Coronary artery (tissue), 2 donors: ENCODE measurements at places on chromosomes 12 and 14.

DNA sequence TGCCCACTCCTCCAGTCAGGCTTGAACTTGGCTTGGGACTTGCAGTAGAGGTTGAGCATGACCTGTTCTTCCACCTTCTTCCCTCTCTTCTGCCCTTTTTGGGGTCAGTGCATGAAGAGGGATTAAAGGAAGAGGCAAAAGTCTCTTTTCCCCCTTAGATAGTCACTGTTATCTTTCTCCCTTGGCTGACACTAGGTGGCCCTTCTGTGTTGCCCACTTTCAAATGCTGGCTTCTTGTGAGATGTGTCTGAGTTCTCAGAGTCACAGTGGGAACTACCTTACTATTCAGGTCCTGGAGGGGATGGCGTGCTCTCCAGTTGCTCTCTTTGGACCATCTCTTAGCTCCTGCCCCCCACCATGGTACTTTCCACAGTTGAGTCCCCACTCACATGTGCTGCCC, 73.6 kb downstream of the GPR65 start:
- DNase-seq, result no peak

DNA sequence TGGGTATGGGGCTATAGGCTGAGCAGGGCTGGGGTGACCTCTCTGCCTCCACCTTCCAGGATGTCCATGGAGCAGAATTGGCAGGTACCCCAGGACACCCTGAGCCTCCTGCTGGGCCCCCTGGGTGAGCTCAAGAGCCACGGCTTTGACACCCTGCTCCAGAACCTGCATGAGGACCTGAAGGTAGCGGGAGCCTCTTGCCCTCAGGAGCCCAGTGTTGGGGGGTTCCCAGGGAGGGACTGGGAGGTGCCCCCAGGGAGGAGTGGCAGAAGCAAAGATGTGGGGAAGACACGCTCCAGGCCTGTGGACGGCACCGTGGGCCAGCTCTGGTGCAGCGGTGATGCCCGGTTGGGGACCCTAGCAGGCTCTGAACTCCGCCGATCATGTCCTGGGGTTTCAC, 8.3 kb downstream of the TNFAIP2 start:
- DNase-seq, result no peak

DNA sequence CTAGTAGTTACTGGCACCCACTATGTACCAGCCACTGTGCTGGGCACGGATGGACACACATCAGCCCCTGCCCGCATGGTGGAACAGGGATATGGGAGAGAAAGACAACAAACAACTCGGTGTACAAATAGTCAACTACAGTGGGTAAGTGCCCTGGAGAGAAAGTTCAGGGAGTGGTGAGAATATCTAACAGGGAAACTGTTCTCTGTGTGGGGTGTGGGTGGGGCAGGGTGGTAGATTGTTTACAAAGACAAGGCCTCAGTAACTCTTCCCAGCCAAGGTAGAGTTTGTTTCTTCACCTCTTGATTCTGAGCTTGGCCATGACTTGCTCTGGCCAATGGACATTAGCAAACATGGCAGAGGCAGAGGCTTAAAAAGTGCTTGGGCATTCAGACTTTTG, 12.9 kb upstream of the CLMN start:
- peak; percentile 21 for DNase-seq

DNA sequence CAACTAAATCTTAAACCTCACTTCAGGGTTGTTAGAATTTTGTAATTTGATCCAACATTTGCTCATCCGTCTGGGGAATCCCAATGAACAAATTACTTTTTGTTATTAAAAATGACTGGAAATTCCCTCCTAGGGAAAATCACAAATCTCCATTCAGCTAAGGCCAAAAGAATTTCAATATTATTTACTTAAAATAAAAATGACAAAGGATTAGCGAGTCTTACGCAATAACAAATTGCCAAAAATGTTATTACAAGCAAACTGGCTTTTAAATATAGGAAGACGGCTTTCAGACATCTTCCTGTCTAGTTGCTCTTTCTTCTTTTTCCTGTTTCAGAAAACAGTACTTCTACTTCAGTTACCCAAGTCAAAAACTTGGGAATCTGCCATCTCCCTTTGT, 92.4 kb upstream of the TSPAN8 start:
- no peak for DNase-seq

DNA sequence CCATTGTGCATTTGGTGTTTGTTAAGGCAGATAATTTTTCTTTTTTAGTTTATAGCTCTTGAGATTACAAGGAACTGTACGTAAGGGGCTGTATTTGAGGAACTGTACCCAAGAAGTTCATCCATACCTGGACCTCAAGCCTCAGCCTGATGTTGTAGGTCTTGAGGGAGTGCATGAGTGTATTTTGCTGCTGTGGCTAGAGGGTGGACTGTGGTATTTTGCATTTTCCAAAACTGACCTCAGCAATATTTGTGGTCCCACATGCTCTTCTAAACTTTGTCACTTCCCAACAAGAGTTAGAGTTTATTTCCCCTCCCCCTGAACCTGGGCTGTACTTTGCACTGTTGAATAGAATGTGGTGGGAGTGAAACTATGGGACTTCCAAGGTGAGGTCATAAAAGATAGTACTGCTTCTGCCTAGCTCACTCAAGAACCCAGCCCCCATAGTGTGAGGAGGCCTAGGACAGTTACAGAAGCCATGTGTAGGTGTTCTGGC, 42.2 kb upstream of the FBXO33 start:
- DNase-seq, result no peak

GRCh38 chr14:98437113-98437512, 834.9 kb downstream of the BCL11B start:
- no peak for DNase-seq

DNA sequence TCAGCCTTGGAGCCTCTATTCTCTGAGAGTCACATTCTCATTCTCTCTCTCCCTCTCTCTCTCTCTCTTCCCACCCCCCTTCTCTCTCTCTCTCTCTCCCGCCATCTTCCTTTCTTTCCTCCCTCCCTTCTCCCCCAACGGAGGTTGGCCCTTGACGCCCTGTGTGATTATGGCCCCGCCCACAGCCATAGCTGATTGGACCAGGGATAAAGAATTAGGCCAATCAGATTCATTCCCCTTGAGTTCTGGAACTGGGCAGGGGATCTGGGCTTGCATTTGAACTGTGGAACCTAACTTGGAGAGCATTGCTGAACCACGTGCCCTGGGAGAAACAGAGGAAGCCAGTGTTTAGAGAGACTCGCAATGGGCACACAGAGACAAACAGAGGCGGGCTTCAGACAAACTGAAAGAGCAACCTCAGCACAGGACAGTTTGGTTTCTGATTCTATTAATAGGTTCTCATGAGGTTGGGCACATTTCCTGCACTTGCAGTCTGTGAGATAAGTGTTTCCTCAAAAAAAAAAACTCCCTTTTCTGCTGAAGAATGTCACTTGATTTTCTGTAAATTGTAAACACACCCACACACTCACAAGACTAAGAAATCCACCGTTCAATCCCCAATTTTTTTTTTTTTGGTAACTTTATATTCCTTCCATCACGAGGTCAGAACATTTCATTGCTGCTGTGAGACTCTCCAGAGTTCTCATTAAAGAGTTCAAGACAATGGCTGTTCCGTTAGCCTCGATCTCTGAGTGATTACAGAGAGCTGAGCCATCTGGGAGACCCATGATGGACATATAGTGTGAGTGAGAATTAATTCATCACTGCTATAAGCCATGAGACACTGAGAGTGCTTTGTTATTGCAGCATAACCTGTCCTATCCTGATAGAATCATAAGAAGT, 3.5 kb upstream of the P2RX7 start:
- peak; percentile 86 for DNase-seq

DNA sequence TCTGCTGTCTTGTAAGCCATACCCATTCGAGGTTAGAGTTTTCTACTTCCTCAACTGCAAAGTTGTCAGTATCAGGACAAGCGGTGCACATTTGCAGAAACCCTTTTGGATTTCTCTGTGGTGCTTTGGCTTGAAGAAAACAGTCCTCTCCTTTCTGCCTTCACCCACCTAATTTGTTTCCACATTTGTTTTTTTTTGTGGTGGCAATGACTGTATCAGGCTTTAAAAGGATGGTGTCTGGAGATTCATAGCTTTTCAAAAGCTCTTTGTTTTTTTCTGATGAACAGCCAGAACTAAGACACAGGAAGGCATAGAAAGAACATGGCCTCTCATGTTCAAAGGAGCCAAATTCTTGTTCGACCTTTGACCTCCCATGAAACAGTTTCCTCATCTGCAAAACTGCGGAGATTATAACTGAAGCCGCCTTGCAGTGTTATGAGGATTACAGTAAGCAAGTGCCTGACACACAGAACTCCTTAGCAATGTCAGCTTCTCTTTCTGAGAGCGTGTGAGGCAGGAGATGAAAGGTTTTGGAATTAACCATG, 270.6 kb upstream of the TBX3 start:
- DNase-seq, result no peak

- peak; percentile 74 for DNase-seq
These were observed 675 bp downstream of the NEDD8 start for GRCh38 chr14:24231263-24232120.

DNA sequence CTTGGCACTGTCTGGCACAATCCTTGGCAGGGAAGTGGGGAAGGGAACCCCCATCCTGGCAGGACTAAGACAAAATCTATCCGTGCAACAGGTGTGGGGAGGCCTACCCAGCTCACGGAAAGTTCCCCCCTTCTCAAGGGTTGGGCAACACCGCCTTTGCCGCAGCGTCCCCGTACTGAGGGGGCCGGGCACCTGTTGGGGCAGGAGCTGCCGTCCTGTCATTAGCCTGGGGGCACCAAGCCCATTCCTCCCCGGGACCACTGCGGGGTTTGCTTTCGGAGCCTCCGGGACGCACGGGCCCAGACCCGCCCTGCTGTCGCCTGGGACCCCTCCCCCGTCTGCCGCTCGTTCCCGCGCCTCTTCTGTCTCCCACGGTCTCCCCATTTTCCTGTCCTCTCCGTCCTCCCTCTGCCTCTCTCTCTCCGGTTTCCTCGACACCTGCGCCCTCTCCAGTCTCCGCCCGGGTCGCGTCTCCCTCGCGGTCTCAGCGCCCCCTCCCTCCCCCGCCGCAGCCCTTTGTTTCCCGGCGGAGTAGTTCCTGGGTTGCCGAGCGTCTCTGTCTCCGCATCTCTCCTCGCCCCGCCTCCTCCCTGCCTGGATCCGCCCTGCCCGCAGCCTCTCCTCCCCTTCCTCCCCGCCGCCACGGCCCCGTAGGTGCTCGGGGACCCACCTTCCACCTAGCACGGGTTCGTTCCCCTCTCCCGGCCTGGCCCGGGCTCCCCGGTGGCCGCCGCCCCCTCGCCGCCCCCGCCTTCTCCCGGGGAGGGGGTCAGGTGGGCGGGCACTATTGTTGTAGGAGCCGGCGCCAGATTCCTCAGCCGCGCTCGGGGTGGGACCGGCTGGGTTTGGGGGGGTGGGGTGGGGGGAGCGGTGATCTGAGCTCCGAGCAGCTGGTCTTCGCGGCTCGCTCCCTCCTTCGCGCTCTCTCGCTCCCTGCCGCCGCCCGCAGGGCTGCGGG, at the start of gene CACNB3:
CACNB3 (plus strand) TSS at position 624 of the 958 bp plus-strand sequence. CDS start 434 bp downstream, outside the sequence.
- peak; percentile 84 for DNase-seq

GRCh38 chr12:48420039-48420775, 52.2 kb upstream of the ANP32D start:
- no peak for DNase-seq

GRCh38 chr14:49893309-49894213, 679 bp downstream of the ARF6 start:
- no peak for DNase-seq
